ENCODE measurements at places on chromosomes 4 and X.

DNA sequence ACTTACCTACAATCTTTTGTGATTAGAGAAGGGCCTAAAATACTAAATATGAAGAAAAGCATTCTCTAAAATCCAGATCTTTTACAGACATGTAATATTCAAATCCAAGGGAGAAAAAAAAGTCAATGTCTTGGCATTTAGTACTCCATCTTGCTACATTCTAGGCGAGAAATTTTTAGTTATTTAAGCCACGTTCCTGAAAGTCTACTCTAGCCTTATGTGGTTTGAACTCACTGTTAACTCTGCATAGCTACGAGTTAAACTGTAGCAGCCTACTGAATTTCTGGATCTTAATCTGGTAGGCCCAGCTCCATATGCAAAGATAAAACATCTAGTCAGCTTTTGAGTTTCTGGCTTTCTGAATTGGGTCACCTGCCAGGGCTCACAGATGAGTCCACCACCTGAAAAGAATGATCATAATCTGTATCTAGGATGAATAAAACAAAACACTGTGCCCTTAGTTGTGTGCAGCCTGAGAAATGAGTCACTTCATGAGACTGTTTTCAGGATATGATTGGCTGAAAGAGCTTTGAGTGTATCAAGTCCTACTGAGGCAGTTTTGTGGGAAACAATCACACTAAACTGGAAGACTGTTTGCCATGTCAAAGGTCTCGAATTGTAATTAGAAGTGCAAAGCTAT is 3.2 kb upstream of the NEK1 start:
- DNase-seq = peak; percentile 42

GRCh38 chrX:2501559-2502102 is 855 bp upstream of the DHRSX start:
- DNase-seq = no peak

DNA sequence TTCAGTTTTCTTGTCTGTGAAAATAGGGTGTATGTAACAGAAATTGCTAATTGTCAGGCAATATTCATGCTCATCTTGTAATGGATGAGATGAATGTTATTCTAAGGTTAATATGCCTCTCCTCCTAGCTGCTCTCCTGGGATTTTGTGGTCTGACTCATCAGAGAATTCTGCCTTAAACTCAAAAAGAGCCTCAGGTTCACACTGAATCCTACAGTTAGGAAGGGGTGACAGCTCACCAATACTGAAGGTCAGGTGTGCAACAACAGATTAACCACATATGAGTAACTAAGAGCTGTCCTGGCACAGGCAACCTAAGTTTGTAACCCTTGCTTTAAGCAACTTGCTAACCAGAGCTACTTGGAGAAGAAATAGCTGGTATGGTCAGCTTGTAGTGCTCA is 197.7 kb downstream of the SPATA18 start:
- DNase-seq = peak; percentile 43

- DNase-seq = peak; percentile 62
Measured at GRCh38 chr4:2388429-2389182, 29.8 kb downstream of the ZFYVE28 start.

DNA sequence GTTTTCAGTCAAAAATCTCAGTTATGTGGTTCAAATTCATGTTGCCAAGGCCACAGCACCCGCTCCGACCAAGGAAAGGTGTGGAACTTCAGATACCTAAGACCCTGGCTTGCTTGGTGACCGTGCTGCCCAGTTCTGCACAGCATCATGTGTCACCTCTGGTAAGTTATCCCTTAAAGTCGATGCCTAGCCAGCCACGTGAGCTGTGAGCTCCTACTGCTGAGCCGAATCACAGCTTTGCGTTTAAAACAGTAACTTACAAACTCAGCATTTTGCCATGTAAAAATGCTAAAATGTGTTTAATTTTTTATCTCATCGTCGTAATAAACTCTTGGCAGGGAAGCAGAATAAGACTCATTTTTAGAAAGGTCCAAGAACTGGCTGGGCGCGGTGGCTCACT is 5.3 kb downstream of the TMEM271 start:
- DNase-seq = no peak

DNA sequence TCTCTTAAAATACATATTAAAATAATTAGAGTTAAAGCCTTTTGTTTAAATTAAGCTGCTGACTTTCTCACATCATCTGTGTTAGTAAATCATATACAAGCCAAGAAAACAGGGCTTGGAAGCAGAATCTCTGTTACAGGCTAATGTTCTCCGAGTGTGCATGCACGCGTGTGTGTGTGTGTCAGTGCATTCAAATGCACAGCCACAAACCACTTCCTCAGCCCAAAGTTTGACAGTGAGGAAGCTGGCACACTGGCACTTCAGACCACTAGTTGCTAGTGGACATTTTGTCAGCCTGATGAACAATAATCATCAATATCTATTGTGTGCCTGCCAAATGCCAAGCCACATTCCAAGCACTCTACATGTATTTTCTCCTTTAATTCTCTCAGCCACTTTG is 5.6 kb downstream of the MAOB start:
- DNase-seq = no peak

GRCh38 chrX:9164533-9165426 is 130.9 kb upstream of the FAM9B start:
- DNase-seq = no peak

GRCh38 chrX:78513971-78514738 is 145.0 kb downstream of the RTL3 start:
- DNase-seq = no peak

DNA sequence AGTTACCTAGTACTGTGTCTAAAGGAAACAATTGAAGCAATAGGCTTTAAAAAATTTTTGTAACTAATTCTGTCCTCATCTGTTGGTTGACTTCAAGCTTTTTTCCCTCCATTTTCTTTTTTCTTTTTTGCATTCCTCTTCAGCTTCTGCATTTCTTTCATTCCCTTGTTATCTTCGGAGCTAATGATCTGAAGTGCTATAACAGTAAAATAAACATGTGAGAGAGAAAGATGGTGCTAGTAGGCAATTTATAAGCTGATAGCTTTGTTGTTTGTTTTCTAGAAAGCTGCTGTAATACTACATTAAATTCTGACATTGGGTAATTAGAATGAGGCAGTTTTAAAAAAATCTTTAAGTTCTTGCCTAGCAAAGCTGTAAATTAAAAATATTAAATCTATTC is 37.1 kb downstream of the PTPN13 start:
- no peak for DNase-seq

- no peak for DNase-seq
Measured at GRCh38 chr4:13309751-13310150, 174.4 kb downstream of the RAB28 start.

- no peak for DNase-seq
Measured at GRCh38 chr4:36392916-36393315, 111.5 kb downstream of the DTHD1 start.

DNA sequence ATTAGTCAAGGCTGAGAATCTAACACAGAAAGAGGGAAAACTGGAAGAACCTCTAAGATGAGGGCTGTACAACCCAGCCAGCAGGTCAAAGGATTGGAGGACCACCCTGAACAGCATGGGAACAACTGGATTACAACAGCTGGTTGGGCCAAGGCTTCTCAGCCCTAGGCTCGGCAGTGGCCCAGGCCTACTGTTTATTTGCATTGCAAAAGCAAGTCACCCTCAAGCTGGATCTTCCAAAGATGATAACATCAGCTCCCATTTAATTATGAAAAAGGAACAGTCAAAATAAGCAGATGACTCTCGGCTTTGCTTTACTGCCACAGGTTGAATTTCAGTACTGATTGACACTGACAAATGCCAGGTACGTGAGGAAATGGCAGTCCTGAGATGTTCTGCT is 61.8 kb downstream of the GPC3 start:
- DNase-seq = no peak

DNA sequence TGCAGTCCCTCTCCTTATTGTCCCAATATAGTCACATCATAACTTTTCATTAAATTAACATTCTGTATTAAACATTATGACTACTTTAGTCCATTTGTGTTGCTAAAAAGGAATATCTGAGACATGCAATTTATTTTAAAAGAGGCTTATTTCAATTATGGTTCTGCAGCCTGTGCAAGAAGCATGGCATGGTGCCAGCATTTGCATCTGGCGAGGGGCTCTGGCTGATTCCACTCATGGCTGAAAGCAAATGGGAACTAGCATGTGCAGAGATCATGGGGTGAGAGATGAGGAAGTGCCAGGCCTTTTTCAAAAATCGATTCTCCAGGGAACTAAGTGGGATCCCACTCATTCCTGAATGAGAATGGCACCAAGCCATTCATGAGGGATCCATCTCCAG is 476.3 kb upstream of the RPS6KA3 start:
- DNase-seq = no peak

GRCh38 chrX:48883729-48884128 is 13.8 kb downstream of the TIMM17B start:
- peak; percentile 6 for DNase-seq

GRCh38 chrX:111114806-111115205 is 18.8 kb downstream of the PAK3 start:
- no peak for DNase-seq

GRCh38 chr4:144658903-144659302 is 12.9 kb downstream of the HHIP start:
- DNase-seq = no peak

GRCh38 chrX:71056867-71057266 is 11.3 kb downstream of the SNX12 start:
- DNase-seq = peak; percentile 62

- DNase-seq = no peak
Measured at GRCh38 chr4:80685214-80685613, 345.3 kb upstream of the BMP3 start.

DNA sequence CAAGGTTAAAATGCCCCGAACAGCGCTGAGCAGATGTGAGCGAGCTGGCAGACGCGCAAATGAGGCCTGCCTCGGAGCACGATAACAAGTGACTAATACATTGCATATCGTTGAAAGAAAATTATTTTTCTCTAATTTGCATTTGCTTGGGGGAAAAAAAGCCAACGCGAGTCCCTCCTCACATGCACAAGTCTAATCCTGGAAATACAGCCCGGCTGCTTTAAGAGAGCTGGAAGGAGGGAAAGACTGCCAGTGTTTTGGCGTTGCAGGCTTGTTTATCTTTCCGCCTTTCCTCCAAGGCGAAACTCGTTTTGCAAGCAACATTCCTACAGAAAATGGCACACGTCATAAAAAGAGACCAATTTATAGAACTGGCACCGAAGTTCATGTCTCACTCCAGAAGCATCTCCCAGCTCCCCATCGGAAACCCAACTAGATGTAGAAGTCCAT is 12.6 kb downstream of the BCOR start:
- DNase-seq = peak; percentile 85

- DNase-seq = no peak
Measured at GRCh38 chr4:16732741-16733140, 165.7 kb downstream of the LDB2 start.

DNA sequence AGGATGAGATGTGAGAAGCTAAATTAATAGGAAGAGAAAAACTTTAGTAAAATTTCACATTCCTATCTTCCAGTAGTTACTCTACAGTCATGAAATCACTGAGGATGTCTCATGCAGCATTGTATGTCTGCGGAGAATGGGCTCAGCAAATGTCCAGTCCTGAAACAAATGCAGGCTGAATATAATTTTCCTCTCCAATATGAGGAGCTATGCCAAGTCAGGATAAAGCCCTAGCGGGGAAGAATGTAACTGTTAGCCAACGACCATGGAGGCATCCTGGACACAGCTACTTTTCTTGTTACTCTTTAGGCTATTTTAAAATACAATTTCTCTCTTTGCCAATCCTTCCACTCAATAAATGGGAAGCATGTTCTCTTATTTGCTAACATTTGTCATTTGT is 127.7 kb downstream of the PRKX start:
- DNase-seq = peak; percentile 17

DNA sequence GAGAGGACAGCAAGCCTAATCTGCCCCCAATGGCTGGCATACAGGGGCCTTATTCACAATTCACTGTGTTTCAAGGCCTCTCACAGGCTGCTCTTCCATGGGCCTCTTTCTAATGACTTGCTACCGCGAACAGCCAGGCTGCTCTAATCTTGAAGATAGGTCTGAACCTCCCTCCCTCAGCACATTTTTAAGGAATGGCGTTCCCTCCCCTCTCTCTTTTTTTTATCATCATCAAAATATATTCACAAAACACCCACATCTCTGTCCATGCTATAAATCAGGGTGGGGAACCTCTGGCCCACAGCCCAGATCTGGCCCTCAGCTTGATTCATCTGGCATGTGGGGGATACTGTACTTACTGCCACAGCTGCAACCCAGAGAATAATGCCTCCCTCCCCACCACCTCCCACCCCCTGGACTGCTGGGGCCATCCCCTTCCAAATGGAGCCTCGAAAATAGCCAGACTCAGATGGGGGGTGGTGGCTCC is 76.2 kb upstream of the PLAC1 start:
- DNase-seq = no peak

DNA sequence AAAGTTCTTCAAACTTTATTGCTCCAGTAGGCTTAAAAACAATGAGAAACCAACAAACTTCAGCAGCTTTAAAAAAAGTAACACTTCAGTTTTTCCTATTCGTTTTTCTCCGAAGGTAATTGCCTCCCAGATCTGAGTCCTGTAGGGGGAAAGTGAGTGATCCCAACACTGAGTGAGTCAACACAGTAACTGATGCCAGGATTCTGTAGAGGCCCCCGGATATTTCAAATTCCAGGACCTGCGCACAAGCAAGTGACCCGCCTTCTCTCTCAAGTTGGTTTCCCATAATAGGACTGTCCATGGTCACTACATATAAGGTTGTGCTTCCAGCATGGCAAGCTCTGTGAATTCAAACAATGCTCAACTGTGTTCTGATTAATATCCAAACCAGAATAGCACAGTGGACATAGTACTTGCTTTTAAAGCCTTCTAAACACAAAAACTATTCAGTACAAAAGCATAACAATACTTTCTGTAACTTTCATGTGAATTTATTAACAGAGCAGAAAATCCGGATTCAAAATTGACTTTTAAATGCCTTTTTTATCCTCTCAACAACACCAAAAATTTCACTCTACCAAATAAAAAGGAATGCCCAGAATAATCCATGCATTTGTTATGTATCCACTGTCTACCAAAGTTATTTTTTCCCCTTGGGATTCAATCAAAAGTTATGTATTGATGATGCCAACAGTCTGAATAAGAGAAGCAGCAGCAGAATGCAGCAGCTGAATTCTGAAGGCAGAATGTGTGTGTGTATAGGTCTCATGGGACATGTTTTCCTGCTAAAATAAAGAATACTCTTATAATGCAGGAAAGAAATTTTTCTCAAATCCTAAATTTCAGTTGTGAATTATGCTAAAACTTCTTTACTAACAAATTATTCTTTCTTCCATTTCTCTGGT is at the start of gene DMD:
DMD (minus strand) TSS at position 194 of the 905 bp plus-strand sequence. CDS start 237 bp downstream, outside the sequence.
- DNase-seq = no peak

DNA sequence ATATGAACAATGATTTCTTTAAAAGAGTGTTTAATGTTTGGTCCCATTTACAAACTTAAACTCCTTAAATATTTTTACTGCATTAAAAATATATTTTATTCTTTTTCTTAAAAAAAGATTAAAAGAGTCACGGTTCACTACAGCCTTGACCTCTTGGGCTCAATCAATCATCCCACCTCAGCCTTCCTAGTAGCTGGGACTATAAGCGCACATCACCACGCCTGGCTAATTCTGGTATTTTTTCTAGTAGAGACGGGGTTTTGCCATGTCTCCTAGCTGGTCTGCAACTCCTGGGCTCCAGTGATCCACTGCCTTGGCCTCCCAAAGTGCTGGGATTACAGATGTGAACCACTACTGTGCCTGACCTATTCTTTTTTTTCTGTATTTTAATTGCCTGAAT is 104.7 kb upstream of the TLR2 start:
- DNase-seq = no peak

All from GM23248 (cell line).